OCI-LY7 (cell line): ENCODE measurements at places on chromosomes 6 and 20. TPM values are rescaled to one million over a fixed set of nuclear protein-coding genes. Genes with fewer than 3 reads are reported as not detected.

GRCh38 chr6:106199998-106200397 is 113.9 kb downstream of the PRDM1 start:
- no peak for DNase-seq

GRCh38 chr6:107866606-107867301 is 42.6 kb upstream of the SCML4 start:
- DNase-seq = peak; percentile 57

The HTR1E gene
- total RNA-seq = not detected in 2 replicates

The TASP1 gene
- 15.1 and 15.5 TPM in 2 replicates for total RNA-seq

- no peak for DNase-seq
These were observed 109.2 kb upstream of the RALGAPA2 start for GRCh38 chr20:20821484-20822260.
